Stomach (tissue), 19 donors: ENCODE measurements at places on chromosomes 12 and 14. TPM values are rescaled to one million over a fixed set of nuclear protein-coding genes. Genes with fewer than 3 reads are reported as not detected.

Gene EFS
- polyA plus RNA-seq, result 6.8 TPM

Gene SLC7A7
- 3.1 TPM for polyA plus RNA-seq

DNA sequence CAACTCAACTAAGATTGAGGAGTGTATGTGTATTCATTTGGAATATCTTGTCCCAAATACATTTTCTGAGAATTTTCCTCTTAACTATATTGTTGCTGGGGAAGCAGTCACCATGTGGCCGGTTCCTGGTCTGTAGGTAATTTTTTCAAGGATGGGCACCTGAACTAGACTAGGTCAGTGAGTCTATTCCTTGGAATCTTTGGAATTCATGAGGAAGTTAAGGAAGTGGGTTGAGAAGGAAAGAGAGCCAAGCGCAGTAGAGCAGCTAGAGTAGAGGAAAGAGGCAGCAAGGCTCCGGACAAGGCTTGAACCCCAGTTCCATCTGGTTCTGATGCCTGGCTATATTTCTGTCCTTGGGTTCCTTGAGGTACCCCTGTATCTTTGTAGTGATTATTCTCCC, 183.7 kb downstream of the DACT1 start:
- no peaks in the 10 kb centered on the region for H3K4me1 ChIP-seq
- DNase-seq, result no peak
- no peak overlapping the region for H3K4me3 ChIP-seq
- H3K27me3 ChIP-seq, result no peaks in the 10 kb centered on the region
- H3K36me3 ChIP-seq, result no peaks in the 10 kb centered on the region
- no peak overlapping the region for H3K27ac ChIP-seq

- no peak overlapping the region for H3K4me3 ChIP-seq
- peaks cover 9% of the 10 kb centered on the region for H3K4me1 ChIP-seq
Measured at GRCh38 chr14:22268875-22269274, 320.1 kb downstream of the DAD1 start.
